Breast epithelium (tissue), 4 donors: ENCODE measurements at places on chromosomes 2 and 18. TPM values are rescaled to one million over a fixed set of nuclear protein-coding genes. Genes with fewer than 3 reads are reported as not detected.

The TLX2 gene
- total RNA-seq, result not detected

- DNase-seq, result no peak
- no peaks in the 10 kb centered on the region for H3K36me3 ChIP-seq
- no peak overlapping the region for H3K4me3 ChIP-seq
- H3K4me1 ChIP-seq, result no peaks in the 10 kb centered on the region
- H3K27me3 ChIP-seq, result no peaks in the 10 kb centered on the region
Observed at GRCh38 chr2:102480285-102481195, 7.5 kb downstream of the SLC9A4 start.

GRCh38 chr2:152466980-152467676, 132.2 kb downstream of the FMNL2 start:
- peak; percentile 57 for DNase-seq
- H3K4me1 ChIP-seq, result peaks cover 4% of the 10 kb centered on the region
- H3K4me3 ChIP-seq, result no peak overlapping the region
- peak overlapping the region; percentile 69 for H3K27ac ChIP-seq
- no peaks in the 10 kb centered on the region for H3K36me3 ChIP-seq

DNA sequence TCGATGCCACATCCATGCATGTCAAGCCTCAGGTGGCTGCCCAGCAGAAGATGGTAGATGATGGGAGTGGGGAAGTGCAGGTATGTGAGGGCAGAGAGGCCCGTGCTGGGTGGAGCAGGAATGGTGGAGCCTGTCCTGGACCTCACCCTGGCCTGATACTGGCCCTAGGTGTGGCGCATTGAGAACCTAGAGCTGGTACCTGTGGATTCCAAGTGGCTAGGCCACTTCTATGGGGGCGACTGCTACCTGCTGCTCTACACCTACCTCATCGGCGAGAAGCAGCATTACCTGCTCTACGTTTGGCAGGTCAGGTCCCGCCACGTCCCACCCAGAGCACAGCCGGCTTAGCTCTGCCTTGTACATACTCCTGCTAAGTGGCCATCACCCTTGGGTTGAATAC, 13.0 kb downstream of the VIL1 start:
- no peaks in the 10 kb centered on the region for H3K36me3 ChIP-seq
- H3K4me1 ChIP-seq, result no peaks in the 10 kb centered on the region
- DNase-seq, result no peak
- no peaks in the 10 kb centered on the region for H3K27me3 ChIP-seq

DNA sequence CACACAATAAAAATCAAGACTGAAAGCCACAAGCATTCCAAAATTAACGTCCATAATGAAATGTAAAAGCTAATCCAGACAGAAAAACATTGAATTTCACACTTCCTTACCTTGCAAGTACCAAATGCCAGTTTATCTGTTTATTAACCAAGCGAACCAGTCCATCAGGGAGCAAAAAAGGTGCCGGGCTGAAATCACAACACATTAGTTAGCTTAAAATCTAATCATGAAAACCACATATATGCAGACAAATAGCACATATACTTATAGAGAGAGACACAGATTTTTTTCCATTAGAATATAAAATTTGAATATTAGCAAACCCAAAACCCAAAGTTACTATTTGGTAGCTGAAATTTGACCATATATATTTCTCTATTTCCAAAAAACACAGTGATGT, 7.2 kb downstream of the NBAS start:
- DNase-seq, result no peak
- no peak overlapping the region for H3K27ac ChIP-seq
- no peaks in the 10 kb centered on the region for H3K27me3 ChIP-seq
- no peaks in the 10 kb centered on the region for H3K36me3 ChIP-seq
